ENCODE measurements at places on chromosomes 12 and 14.

DNA sequence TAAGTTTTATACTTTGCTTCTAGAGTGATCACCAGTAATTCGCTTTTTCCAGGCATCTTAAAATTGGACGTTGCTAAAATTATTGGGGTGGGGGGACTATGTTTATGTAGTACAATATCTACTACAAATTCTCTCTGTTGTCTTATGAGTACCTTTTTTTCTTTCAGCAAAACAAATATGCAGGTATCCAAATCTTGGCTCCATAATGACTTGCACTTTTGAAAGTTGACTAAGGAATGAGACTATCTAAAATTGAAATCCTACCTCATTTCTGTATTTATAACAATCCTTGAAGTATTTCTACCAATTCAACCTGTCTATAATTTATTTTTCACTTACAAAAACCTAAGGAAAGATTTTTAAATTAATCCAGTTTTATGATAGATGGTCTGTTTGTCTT lies 2.4 kb downstream of the DYNC1H1 start:
- DNase-seq, result peak; percentile 57

- DNase-seq, result no peak
Observed at GRCh38 chr12:79402606-79403005, 288.2 kb downstream of the PAWR start.

- DNase-seq, result peak; percentile 72
Observed at GRCh38 chr12:89873745-89874144, 165.1 kb upstream of the ATP2B1 start.

DNA sequence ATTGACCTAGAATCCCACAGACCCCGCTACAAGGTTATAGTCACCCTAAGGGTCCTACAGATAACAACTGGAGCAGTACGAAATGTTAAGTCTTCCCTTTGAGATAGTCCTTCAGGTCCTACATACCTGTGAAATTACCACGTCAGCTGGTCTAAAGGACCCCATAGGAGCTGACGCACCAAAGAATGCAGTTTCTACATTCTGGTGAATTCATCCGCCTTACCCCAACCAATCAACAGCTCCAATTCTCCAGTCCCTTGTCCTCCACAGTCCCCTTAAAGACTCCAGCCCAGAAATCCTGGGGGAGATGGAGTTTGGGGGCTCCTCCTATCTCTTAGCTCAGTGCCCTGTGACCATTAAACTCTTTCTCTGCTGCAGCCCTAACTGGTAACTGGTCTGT lies 36.2 kb upstream of the PRMT8 start:
- no peak for DNase-seq

DNA sequence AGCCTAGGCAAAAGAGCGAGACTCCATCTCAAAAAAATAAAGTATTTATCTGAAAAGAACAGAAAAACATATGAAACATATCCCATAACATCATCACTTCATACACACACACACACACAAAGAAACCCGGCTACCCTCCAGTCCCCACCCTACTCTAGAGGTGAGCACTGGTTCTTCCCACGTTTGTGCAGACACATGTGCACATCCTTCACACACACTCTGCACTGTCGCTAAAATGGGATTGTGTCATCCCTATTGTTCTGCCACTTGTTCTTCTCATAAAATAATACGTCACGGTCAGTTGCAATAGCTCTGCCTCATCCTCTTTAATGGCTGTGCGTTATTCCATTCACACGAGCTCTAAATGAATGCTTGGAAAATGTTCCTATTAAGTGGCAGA lies 85.9 kb upstream of the ANO2 start:
- DNase-seq, result no peak

- DNase-seq, result no peak
Observed at GRCh38 chr14:100791995-100792394, 33.9 kb upstream of the MEG3 start.

DNA sequence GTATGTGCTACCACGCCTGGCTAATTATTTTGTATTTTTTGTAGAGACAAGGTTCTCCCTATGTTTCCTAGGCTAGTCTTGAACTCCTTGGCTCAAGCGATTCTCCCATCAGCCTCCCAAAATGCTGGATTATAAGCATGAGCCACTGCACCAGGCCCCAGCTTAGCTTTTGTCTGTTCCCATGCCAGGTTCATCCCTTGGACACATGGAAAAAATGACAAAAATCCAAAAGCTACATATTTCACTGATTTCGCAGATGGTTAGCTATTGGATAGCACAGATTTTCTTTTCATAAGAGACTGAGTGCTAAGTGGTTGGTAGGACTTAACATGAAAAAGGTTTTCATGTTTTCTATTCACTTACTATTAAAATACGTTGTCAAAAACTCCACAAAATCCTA lies 286.6 kb upstream of the KITLG start:
- DNase-seq, result no peak

GRCh38 chr14:75440733-75441477 lies 13.1 kb downstream of the JDP2 start:
- DNase-seq, result no peak

DNA sequence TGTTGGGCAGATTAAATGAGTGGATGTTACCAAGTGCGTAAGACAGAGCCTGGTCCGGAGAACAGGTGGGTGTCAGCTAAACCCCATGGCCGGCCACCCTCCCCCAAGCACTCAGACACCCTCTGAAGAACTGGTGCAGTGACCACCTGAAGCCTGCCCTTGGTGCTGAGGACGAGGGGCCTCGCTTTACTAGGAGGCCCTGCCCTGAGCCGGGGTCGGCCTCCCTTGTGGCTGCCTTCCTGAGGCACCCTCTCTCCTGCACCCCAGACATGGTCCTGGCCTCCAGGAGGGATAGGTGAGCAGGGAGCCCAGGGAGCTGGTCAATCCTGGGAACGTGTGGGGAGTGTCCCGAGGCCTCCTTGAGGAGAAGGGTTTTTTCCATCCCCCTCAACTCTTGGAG lies 4.9 kb upstream of the KIF26A start:
- DNase-seq, result no peak

DNA sequence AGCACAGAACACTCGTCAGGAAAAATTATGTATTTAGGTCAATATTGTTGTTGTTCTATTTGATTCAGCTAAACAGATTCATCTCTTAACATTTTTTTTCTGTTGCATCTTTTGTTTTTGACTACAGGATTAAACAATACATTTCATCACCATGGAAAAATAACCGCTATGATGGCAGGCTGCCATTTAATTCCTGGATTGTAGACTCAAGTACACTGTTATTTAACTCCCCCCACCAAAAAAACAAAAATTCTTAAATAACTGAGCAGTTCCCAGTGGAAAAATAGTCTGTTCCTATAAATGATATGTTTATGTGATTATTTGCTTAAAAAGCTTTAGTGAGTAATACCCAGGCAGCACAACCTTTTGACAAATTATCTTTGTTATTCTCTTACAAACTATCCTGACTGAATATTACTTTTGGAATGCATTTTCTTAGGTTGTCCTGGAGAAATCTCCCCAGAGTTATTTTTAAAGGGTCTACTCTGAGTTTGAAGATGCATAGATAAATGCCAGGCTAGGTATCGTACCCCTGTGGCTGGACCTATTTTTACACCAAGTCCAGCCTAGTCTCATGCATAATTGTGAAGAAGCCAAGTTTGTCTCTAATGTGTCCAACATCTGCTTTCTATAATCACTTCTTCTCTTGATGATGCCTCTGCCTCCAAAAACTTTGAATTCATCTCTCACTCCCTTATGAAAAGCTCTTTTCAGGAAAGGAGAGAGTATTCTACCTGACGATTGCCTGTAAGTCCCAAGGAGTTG lies 3.7 kb downstream of the KERA start:
- DNase-seq, result peak; percentile 66

DNA sequence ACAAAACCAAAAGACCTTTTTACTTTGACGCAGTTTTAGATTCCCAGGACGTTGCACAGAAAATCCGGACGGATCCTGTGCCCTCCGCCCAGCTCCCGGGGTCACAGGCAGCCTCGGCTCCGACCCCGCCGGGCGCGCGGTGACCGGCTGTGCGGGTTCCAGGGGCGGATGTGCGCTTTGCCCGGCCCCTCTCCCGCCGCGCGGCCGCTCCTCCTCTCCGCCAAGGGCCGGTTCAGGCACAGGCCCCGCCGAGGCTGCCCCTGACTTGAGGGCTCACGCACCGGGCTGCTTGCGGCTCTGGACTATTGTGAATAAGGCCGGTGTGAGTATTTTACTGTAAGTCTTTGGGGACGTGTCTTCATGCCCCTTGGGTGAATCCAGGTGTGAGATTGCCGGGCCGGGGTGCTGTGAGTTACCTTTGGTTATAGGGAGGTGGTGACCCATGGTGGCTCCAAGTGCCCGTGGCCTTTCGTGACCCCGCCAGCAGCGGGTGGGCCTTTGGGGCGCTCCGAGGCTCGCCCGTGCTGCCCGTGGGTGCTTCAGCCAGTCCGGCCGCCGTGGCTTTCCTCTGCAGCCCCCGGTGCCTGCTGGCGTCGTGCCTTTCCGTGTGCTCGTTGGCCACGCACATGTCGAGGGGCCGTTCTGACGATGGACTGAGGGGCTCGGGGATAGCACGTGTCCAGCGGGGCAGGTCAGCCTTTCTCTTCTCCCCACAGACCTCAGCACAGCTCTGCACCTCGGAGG lies 45.9 kb downstream of the NOC4L start:
- no peak for DNase-seq

DNA sequence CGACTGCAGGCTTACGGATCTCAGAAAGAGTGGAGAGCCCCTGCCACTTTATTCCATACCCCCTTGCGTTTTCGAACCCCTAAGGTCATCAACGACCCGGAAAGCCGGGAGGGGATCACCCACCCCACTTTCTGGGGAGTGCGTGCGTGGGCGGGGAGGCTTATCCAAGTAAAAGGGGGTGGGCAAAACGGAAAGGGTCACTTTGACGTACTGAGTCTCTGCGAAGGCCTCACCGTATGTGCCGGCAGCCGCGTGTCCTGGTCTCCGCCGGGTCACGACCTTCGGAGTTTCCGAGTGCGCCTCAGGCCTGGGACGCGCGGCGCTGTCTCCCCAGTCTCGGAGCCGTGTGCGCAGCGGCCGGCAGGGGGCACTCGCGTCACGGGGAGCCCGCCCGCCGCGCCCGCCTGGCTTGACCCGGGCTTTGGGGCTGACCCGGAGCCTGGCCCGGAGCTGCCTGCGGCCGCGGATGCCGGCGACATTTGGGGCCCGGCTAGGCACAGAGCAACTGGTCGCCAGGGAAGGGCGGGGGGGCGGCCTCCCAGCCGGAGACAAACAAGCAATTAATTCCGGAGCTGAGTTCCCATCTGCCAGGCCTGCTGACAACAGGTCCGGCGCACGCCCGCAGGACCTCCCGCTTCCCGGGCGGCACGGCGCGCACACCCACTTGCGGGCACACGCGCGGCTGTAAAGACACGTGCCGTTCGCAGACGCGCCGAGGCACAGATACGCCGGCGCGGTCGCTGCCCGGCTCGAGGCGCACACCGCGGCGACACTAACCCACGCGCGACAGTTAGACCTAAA lies 890 bp upstream of the KIF26A start:
- DNase-seq, result peak; percentile 31

DNA sequence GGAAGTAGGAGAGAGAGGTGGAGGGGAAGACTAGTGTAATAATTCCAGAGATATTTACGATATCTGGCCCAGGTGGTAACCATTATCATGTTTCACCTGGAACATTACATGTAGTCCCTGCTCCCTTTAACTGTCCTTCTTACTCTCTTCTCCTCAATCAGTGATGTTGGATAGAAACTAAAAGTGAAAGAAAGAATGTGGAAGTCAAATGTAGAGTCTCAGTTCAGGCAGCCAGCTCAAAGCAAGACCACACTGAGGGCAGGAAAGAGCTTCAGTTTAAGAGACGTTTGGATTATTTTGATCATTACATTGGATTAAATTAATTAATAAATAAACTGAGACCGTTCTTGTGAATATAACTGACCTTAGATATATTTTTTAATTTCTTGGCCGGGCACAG lies 594.4 kb downstream of the FLRT2 start:
- DNase-seq, result peak; percentile 8

- no peak for DNase-seq
Observed at GRCh38 chr12:110917467-110917866, 2.9 kb downstream of the MYL2 start.

GRCh38 chr14:102220031-102220430 lies 80.3 kb downstream of the WDR20 start:
- DNase-seq, result no peak

GRCh38 chr12:62622177-62622576 lies 155.6 kb downstream of the MON2 start:
- no peak for DNase-seq

- peak; percentile 70 for DNase-seq
Observed at GRCh38 chr14:91877376-91877915, 10.1 kb upstream of the TC2N start.

DNA sequence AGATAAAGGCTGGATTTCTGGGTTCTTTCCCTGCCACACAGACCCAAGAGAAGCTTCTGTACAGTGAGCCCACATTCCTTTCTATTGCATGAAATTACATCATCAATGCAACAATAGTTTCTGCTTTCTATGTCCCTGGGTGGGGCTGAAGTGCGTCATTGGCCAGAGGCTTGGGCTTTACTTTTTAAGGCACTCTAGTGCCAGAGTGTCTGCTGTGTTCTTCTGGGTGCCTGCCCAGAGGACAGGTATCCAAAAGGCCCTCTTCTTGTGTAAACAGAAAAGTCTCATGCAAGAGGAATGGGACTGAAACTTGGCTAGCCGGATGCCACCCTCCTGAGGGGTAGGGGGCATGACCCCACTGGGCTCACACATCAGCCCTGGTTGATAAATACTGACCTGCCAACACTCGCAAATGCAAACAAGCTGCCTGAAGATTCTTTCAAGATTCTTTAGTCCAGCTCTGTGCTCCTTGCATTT lies 5.9 kb downstream of the KRT86 start:
- DNase-seq, result no peak

DNA sequence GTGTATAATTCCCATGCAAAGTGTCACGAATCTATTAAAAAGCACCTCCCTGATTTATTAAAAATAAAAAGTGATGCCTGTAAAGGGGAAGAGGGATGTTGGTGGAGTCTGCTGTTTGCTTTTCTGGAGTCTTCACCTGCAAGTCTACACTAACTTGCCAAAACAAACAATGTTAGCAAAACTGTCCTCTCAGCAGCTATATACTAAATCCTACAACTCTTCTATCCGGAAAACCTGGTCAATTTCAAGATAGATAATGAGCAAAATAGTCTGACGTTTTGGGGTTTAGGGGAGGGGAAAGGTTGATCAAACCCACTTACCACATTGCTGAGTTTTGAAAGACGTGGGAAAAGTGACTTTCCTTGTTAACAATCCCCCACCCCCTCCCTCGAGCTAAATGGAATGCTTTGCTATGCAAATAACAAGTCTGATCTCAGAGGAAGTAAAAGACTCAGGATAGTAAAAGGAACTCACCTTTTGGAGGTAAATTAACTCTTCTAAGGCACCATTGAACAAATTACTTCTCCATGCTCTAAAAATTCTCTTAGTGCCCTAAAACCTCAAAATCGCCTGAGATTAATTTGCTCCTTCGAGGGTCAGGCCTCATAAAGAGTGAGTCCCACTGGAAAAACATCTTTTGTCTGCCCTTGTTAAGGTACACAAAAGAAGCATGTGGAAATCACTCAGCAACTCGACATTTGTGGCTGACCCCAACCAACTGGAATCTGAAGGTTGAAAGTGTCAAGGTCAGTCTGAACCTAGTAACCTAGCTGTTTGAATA lies 13.5 kb downstream of the BMP4 start:
- no peak for DNase-seq

- no peak for DNase-seq
Observed at GRCh38 chr14:38212111-38212510, 4.4 kb downstream of the SSTR1 start.

Data from common myeloid progenitor, CD34-positive (primary cell).